Activated gamma-delta T cell treated with anti-CD3 and anti-CD28 coated beads, Interleukin-2, amount 50 U/mL, for 16 hours (primary cell): ENCODE measurements at places on chromosomes 5 and 9.

DNA sequence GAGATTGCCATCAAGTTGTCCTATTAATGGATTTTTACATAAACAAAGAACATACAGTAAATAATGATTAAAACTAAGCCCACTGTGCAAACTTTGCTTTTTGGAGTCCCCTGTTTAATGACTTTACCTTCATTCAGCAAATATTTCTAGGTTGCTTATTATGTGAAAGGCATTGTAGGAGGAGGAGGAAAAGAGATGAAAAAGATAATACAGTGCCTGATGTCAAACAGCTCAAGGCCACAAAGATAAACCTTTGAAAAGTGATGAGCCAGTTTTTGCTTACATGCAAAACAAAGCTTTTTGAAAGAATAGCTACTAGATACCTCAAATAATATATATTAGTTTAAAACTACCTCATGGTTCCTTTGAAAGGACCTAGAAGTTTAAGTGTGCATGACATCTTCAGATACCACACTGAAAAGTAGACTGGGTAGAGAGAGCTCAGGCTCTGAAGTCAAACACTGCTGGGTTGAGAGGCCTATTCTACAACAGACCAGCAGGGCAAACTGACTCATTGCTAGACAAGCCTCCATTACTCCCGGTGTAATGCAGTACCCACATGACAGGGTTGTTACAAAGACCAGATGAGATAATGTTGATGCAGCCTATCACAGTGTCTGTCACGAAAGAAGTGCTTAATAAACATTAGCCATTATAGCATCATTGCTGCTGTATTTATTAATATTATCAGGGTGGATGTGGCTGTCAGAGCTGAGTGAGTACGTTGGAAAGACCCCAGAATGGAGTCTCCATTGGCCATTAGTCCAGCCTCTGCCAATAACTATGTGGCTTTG is 11.8 kb downstream of the DEPDC1B start:
- DNase-seq: no peak

- no peak for DNase-seq
These were observed 154.8 kb downstream of the SLIT3 start for GRCh38 chr5:169146158-169146557.

- DNase-seq: no peak
These were observed 1.3 kb downstream of the TMEM174 start for GRCh38 chr5:73174100-73174815.

- no peak for DNase-seq
These were observed 239.9 kb downstream of the SAXO1 start for GRCh38 chr9:18793122-18793521.

DNA sequence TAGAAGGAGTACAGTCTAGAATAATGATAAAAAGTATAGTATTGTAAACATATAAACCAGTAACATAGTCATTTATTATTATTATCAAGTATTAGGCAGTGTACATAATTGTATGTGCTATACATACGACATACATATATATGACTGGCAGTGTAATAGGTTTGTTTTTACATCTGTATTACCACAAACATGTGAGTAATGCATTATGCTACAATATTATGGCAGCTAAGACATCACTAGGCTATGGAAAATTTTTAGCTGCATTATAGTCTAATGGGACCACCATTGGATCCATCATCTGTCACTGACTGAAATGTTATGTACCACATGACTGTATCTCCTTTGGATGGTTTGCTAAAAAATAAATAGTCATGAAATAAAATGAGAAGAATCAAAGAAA is 530.0 kb downstream of the PRR16 start:
- no peak for DNase-seq

DNA sequence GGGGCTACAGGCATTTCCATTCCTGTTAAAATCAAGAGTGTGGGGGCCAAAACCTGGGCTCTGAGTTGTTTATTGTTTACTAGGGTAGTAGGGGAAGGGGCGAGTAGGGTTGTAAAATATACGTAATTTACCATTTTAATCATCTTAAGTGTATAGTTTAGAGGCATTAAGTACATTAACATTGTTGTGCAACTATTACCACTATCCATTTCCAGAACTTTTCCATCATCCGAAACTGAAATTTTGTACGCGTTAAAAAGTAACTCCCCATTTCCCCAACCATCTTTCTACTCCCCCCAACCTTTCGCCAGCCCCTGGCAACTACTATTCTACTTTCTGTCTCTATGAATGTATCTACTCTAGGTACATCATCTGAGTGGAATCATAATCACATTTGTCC is 3.6 kb upstream of the FOXD1 start:
- no peak for DNase-seq
